GM18507 (cell line): ENCODE measurements at places on chromosomes 6 and 20.

- no peak for DNase-seq
Measured at GRCh38 chr6:131398176-131398575, 174.8 kb upstream of the ARG1 start.

- DNase-seq: no peak
Measured at GRCh38 chr6:168261234-168261633, 58.3 kb downstream of the DACT2 start.

- no peak for DNase-seq
Measured at GRCh38 chr6:123640567-123641187, 3.9 kb upstream of the TRDN start.

- DNase-seq: no peak
Measured at GRCh38 chr6:118953391-118953790, 18.4 kb upstream of the MCM9 start.

DNA sequence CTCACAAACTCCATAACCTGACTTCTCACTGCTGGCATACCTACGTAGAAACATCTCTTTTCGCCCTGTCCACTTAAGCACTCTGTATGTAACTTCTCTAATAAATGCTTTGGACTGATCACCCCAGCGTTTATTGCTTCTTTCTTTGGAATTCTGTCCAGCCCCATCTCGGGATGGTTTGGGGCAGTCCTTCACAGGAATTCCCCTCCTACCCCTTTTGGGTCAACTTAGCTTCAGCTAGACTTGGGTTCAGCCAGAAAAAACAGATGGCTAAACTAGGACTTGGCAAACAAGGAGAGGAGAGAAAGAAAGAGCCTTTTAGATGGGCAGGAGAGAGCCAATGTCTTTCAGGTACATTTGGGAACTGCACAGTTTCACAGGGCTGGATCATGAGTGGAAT lies 3.9 kb upstream of the LTV1 start:
- DNase-seq: no peak

- DNase-seq: no peak
Measured at GRCh38 chr6:159809149-159809548, 9.1 kb downstream of the PNLDC1 start.

DNA sequence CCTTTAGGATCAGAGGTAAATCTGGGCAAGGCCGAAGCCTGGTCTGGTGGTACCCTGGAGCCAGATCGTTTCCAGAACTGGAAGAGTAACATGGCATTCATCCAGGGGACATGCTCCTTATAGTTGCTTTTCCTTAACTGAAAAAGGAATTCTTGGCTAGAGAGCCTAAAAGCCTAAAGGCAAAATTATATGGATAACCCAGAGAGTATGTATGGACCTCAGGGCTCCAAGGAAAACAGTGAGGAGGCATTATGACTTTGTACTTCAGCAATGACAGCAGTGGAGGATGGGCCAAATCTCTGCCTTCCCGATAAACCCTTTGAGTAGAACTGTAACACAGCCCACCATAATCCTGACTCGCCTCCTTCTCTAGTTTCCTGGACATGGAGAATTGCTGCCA lies 29.3 kb downstream of the ARHGAP18 start:
- DNase-seq: no peak

DNA sequence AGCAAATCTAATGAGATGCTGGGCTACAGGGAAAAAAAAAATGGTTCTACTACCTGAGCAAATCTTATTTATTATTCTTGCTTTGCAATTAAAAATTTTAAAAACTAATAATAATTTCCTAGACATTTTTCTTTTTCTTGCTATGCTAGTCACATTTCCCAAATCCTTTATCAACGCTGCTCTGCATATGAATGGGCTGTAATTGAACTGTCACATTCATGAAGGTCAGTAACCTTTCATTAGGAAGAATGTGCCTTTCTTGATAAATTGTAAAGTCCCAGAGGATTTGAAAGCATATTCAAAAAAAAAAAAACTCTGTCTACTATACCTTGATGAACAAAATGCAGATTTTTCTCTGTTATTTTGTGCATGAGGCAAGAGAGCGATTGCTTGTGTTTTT lies 538.7 kb upstream of the ID4 start:
- DNase-seq: no peak

DNA sequence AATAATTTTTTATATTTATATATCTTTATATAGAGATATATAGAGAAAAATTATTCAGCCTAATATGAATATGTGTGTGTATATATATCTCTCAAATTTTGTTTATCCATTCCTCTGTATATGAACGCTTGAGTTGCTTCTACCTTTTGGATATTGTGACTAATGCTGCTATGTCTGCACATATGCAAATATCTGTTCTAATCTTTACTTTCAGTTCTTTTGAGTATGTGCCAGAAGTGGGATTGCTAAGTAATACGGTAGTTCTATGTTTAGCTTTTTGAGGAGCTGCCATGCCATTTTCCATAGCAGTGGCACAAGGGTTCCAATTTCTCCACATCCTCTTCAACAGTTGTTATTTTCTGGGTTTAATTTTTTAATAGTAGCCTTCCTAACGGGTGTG lies 72.8 kb upstream of the CEP85L start:
- no peak for DNase-seq

- DNase-seq: no peak
Measured at GRCh38 chr6:136994782-136995181, 50.0 kb downstream of the IL20RA start.

DNA sequence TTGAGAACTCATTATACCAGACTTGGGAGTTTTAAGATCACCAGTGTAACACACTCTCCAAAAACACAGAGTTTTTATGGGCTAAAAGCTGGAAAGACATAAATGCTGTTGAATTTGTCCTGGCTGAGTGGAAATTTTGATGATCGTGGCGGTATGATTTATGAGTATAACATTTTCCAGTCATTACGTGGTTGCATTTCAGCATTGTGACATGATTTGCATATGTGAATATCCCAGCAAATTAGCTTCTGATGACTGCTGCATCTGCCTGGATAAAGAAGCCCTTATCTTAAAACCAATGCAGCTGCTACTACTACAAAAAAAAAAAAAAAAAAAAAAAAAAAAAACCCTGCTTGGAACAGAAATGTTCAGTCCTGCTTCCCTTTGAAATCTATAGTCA lies 850.9 kb downstream of the TFAP2A start:
- DNase-seq: no peak

DNA sequence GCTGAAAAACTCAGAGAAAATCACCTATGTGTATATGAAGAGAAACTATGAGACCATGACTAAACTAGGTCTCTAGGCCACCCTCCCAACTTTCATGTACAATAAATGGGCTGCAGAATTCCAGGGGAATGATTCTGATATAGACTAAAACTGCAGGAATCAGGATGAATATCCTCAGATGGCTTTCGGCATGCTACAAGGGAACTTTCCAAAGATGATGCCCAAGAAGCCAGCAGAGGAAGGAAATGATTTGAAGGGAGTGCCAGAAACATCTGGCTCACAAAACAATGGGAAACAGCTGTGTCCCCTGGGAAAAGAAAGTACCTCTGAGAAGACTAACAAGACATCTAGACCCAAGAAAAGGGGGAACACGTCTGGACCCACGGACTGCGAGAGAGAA lies 41.1 kb downstream of the PLN start:
- no peak for DNase-seq

DNA sequence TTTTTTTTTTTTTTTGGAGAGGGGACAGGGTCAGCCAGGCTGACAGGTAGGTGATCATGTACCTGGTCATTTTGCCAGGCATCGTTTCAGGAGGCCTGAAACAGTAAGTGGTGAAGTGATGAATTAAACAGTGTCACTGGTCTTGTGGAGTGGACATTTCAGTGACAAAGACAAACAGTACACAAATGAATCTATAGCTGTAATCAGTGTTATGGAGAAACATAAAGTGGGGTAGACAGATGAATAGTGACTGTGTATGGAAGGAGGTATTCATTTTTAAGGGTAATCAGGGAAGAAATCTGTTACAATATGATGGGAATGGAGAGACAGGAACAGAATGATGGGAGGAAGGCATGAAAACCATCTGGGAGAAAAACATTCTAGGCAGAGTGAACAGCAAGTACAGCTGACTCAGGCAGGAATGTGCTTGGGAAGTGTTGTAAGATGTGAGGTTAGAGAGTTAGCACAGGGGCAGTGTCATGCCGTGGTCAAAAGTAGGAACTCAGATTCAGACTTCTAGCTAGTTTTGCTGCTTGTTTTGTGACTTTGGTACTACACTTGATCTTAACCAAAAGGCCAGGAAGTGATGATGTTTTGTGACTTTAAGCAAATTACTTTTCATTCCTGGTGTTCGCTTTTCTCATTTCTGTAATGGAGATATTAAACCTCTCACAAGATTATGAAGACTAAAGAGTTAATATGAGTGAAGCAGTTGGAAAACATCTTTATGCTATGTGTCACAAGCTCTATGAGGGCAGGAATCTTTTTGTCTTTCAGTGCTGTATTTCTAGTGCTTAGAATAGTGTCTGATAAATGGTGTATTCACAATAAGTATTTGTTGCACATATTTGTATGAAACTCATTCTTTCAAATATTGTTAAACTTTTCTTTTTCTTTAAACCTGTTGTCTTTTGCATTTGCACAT lies 43.4 kb downstream of the QKI start:
- no peak for DNase-seq

DNA sequence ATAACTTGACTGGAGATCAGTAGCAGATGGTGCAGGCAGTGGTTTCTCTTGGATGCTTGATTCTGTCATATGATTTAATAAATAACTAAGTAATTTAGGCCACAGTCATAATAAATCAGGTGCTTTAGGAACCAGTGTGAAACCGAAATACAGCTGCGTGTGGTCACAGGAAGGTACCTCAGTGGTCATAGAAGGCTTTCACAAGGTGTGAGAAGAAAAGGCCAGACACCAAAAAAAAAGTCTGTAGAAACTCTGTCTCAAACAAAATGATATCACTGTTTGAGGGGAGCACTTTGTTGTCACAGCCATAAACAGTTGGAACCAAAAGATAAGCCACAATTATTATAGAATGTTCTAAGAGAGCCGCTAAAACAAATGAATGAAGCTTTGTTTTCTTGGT lies 56.5 kb downstream of the ARMC2 start:
- DNase-seq: peak; percentile 28

DNA sequence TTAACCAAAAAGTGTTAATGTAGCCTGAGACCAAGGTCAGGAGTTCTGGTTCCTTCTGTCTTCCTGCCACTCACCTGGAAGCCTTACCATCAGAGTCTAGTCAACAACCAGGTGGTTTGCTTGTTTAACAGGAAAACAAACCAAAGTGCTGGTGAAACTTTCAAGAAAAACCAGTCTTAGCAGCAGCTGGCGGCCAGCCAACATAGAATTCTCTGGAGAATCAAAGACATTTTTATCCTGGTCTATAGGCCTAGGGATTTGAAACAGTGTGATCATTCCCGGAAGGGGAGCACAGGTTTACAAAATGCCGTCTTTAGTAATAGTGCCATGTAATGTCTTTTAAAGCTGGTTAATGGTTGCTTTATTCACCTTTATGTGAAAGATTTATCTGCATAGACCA lies 146.6 kb upstream of the AKIRIN2 start:
- no peak for DNase-seq

GRCh38 chr6:90758741-90759140 lies 171.9 kb upstream of the MAP3K7 start:
- no peak for DNase-seq

DNA sequence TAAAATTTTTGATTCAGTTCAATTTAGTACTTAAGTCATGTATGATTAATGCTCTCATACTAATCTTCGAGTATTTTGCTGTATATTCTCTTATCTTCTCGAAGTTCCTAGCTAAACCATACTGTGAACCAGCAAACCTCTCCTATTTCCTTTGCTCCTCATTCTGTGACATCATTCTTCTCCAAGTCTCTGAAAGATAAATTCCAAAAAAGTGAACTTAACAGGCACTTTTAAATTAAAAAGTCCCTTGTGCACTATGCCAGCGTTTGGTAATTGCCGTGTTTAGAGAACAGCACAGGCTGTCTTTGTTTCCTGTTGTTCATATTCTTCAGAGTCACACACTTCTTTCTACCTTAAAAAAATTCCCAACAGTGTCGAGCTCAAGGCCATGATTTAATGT lies 188.4 kb upstream of the PHACTR1 start:
- DNase-seq: no peak

- no peak for DNase-seq
Measured at GRCh38 chr6:141956868-141957267, 175.9 kb upstream of the GJE1 start.

- DNase-seq: no peak
Measured at GRCh38 chr6:35064757-35065440, 76.2 kb downstream of the TCP11 start.
